ENCODE measurements at places on chromosomes 11 and 22.

GRCh38 chr11:83819931-83820549 is 533.9 kb upstream of the CCDC90B start:
- no peak for DNase-seq

- no peak for DNase-seq
Observed at GRCh38 chr11:12200991-12201985, 90.9 kb downstream of the MICAL2 start.

- DNase-seq, result no peak
Observed at GRCh38 chr11:108912581-108912980, 247.7 kb downstream of the DDX10 start.

GRCh38 chr11:130858215-130858614 is 58.1 kb downstream of the SNX19 start:
- DNase-seq, result no peak

- DNase-seq, result no peak
Observed at GRCh38 chr11:68594123-68594522, 90.2 kb upstream of the GAL start.

GRCh38 chr22:28348613-28349609 is 330.7 kb downstream of the TTC28 start:
- DNase-seq, result no peak

DNA sequence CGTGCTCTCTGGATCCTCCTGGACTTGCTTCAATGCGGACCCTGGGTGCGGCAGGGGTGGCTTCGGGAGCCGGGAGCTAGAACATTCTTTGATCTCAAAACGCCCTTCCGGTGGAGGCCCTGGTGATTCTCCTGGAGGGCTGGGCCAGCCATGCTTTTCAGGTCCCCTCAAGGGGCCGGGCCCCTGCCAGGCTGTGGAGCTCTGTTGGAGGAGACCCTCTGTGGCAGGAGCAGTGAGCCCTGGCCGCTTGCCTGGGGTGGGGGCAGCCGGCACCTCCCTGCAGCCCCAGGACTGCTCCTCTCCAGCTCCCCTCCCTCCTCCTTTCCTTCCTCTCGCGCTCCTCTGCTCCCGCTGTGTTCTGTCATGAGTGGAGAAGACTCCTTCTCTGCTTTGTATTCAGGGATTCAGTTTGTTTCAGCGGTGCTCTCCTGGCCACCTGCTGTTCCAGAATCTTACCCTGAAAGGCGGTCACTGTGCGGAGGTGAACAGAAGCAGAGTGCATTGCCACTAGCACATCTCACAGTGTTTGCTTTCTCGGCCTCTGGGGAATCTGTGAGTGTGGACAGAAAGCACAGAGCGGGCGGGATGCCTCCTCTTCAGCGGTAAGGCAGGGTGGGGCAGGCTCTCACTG is 289.1 kb downstream of the TBC1D22A start:
- no peak for DNase-seq

DNA sequence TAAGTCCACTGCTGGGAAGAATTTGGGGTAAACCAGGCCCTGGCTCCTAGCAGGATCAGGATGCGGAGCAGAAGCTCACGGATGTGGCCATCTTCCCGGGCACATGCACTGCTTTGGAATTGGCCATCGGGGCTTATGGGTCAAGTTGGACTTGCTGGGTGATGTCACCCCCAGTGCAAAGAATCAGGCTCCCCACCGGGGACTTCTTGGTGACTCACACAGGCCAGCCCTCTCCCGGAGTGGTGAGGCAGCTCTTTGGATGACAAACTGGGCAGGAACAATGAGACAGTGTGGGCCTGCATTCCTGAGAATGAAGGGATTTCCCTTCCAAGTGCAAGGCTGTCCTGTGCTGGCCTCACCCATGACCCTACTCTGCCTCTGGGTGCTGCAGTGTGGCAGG is 128.8 kb upstream of the ANO1 start:
- DNase-seq, result no peak

GRCh38 chr11:25252854-25253253 is 756.0 kb downstream of the LUZP2 start:
- no peak for DNase-seq

GRCh38 chr11:66224226-66224855 is 44.1 kb upstream of the RAB1B start:
- no peak for DNase-seq

DNA sequence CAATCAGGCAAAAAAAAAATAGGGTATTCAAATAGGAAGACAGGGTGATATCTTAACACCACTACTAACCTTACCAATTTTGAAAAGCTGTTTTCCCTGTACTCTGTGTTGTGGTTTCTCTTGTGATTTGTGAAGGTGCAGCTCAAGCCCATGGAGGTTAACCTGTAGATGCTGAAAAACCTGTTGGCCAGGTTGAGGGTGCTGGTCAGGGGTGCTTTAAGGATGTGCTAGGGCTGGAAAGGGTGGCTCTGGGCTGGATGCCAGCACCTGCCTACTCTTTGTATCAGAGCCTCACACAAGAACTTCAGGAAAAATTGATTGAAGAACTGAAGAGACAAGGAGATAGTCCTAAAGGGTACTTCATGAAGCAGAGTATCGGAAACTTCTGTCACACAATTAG is 18.3 kb upstream of the OR5M8 start:
- no peak for DNase-seq

DNA sequence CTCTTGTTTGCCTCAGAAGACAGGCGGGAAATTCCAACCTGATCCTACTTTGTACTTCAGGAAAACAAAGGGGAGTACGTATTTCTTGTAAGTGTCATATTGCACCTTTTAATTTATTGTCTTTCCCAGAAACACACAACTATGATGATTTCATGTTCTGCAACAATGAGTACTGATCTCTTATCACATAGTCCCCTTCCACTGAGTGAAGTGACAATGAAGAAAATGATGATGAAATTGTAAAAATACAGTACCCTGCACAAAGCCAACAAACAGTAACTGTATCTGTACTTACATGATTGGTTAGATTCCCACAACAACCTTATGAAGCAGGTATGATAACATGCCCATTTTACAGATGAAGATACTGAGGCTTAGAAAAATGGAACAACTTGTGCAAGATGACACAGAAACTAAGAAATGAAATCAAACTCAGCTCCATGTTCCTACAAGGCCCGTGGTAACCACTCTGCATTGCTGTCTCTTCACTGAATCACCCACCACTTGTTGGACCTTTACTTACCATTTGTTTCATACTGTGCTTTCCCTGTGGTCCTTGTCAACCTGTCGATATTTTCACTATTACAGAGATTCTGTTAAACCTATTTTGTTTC is 37.5 kb downstream of the SLC1A2 start:
- DNase-seq, result no peak

DNA sequence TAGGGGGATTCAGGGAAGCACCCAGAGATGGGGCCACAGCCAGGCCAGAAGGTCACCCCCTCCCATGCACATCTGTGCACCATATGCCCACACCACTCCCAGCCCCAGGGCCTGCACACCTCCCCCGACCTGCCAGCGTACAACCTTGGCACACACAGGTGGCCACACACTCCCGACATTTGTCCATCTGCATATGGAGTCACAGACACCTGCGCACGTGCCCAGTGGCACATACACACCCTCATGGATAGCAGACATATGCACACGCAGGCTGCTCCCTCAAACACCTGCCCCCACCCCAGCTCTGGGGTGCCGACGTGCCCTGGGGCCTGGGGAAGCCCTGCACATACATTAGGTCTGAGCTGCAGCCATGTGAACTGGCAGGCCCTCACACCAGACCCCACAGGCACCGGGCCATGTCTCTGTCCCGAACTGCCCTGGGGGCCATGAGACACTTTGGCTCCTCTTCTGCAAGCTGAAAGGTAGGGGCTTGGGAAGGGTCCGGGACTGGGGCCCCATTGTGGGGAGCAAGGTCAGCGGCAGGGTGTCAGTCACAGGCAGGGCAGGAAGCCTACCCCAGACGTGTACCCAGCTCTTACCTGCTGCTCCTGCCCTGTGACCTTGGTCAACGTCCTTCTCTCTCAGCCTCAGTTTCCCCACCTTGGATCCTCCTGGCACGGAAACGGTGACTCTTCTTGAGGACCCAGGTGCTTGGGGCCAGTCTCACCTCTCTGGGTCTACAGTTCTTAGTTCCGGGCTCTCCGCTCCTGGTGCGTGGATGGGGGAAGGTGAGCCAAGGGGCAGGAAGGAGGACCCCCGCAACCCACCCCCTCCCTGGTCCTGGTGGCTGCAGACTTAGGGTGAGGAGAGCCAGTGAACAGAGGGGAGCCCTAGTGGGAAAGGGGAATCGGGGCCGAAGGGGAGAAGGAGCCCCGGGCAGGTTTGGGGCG is 579 bp upstream of the CABP7 start:
- DNase-seq, result no peak

- DNase-seq, result peak; percentile 10
Observed at GRCh38 chr22:30047364-30047738, 32.9 kb upstream of the HORMAD2 start.

DNA sequence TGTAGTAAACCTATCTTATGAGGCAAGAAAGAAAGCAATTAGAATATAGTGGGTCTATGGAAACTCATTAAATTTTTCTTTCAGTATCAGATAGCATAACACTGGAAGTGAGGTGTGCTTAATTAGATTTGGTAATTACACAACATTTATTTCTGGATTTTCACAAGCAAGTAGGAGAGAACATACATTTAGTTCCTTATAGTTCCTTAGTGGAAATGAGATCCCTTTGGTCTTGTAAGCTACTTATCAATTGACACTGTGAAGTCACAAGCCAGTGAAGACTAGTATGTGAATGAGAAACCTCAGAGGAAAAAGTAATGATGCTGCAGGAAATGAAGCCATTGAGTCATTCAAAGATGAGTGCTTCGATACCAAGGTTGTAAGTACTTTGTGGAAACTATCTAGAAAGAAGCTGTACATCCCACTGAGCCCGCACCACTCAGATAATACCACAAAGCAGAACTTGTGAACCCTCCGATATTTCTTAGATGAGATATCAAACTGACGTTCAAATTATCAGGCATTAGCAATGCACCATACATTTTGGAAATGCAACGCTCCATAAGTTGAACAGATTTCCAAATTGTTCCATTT is 53.5 kb downstream of the ENTHD1 start:
- DNase-seq, result peak; percentile 35

DNA sequence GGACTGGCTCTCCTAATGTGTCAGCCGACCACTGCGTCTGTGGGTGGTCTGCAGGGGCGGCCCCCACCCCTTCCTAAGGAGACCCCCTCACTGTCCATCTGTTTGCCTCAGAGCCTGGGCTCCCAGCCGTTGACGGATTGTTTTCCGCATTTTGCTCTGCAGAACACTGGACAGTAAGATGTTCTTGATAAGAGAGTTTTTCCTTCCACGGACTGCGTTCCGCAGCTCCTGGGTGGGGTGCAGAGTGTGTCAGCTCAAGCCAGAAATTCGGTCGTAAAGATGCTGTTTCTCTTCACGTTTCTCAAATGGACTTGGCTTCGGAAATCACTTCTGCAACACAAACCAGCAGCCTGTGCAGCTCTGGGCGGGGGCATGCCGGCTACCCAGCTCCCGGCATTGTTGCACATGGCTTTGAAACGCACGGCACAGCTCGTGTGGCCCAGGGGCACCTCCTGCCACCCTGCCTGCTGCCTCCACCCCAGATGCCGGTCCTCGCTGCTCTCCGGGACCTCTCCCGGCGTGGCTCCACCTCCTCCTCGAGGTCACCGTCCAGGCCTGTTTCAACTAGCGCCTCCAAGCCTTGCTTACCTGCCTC is 2.9 kb upstream of the MRGPRG start:
- no peak for DNase-seq

GRCh38 chr11:25615069-25615468 is 716.9 kb upstream of the ANO3 start:
- no peak for DNase-seq

GRCh38 chr22:22865311-22866072 is 22.1 kb upstream of the IGLL5 start:
- no peak for DNase-seq

DNA sequence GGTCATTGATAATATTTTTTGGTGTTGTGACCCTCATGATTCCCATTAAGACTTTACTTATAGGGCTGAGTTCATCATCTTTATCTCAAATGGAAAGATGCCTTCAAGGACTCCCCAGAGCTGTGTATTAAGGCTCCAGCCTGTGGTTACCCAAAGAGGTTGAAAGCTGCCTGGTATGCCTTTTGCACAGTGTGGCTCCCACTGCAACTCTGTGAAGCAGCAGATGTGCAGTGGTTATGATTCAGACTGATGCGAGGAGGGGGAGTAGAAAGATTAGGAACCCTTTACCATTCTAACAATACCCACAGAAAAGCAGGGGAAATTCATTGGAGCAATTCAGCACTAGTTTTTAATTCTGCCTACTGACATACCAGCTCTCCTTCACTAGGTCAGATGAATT is 560.0 kb downstream of the INSC start:
- DNase-seq, result no peak

GRCh38 chr11:65032216-65032615 is 5.0 kb downstream of the SNX15 start:
- DNase-seq, result no peak

GRCh38 chr11:62559204-62559603 is 12.6 kb upstream of the AHNAK start:
- no peak for DNase-seq

- no peak for DNase-seq
Observed at GRCh38 chr22:23789638-23790037, 2.9 kb downstream of the SMARCB1 start.

- DNase-seq, result no peak
Observed at GRCh38 chr11:101759771-101760450, 154.9 kb upstream of the CEP126 start.

- no peak for DNase-seq
Observed at GRCh38 chr11:17148536-17148935, 59.2 kb downstream of the PIK3C2A start.

Data from activated CD4-positive, alpha-beta T cell treated with anti-CD3 and anti-CD28 coated beads, Interleukin-2, amount 50 U/mL, for 4 hours (primary cell).